Peyer's patch (tissue), 4 donors: ENCODE measurements at places on chromosomes 4 and X.

- DNase-seq, result no peak
Measured at GRCh38 chr4:153731239-153731638, 28.6 kb downstream of the RNF175 start.

DNA sequence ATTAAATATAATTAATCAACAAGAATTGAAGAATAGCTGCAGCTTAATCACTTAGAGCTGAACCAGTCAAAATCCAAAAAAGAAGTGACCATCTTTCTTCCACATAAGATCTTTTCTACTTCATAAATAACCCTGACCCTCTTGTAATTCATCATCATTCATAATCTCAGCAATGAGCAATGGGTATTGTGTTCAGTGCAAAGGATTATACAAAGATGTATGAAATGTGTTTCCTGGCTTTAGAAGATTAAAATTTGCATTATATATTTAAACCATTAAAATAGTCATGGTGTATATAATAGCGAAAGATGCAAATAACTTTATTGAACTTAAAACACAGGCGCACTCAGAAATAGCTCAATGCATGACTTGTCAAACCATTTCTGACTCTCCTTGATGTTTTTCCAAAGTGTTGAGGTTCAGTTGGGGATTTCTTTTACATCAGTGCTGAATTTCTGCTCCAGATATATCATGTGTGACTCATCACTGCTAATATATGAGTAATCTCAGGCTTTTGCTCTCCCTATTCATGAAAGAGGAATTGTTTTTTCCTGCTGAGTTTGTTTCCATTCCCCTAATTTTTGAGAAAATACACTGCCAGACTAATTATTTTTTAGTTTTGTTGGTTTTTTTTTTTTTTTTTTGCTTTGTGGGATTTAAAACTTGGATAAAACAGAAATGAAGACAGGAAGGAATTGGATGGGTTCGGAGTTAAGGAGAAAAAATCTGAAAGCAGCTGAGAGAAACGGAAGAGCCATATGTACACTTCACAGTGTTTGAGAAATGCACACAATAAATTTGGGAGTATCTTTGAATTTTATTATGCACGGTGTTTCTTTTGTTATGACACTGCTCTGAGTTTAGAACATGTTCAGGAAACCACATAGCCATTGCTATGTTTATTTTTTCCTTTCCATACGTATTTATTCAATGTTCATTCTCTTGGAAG is 290.1 kb upstream of the PCDH7 start:
- no peak for DNase-seq

DNA sequence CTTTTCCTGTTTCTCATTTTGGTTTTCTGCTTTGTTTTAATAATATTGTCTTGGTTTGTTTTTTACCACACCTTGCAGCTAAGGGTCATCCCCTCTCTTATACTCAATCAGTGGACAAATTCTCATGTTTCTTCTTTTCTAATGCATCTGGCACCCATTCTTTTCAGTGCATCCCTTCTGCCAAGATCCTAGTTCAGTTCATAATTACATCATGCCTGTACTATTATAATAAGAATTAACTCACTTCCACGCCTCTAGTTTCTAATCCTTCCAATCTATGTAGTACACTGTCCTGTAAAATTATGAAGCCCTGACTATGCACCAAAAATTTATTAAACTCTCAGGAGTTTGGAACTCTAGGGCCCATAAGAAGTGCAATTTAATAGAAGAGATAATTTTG is 126.1 kb downstream of the FAT4 start:
- DNase-seq, result no peak

- DNase-seq, result no peak
Measured at GRCh38 chr4:90824266-90825150, 697.3 kb downstream of the CCSER1 start.

GRCh38 chr4:150769248-150769647 is 187.3 kb downstream of the MAB21L2 start:
- DNase-seq, result peak; percentile 67

DNA sequence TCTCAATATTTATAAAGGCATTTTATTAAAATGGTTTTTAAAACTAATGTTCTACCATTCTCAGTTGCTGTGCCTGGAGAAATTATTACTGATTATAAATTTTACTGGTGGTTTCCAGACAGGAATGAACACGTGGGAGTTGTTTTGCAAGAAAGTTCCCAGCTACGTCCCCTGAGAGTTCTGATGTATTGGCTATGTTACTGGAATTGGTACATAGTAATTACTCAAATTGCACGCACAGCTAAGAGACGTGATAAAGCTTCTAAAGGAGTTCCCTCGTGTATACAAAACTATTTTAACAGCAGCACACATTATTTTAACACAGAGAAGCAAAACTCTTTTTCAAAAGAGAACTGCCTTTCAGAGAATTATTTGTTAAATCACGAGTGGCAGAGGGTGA is 292.2 kb downstream of the NLGN4X start:
- no peak for DNase-seq

GRCh38 chr4:174537634-174538033 is 15.3 kb upstream of the HPGD start:
- DNase-seq, result no peak

DNA sequence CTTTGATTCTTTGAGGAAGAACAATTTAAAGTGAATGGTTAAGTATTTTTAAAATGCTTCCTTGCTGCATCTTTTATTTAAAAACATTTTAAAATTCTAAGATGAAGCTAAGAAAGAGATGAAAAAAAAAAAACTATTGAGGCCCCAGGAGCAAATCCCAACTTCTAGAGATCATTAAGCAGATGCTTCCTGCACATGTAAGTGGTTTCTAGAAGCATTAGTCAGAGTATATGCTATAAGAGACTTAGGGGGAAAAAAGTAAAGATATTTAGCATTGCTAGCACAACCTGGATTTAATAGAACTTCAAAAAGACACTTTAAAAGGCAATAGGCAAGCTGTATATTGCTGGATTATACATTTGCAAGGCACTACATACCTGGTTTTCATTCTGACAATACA is 64.7 kb downstream of the ZNF827 start:
- no peak for DNase-seq

GRCh38 chr4:88891636-88892035 is 165.3 kb downstream of the FAM13A start:
- no peak for DNase-seq

DNA sequence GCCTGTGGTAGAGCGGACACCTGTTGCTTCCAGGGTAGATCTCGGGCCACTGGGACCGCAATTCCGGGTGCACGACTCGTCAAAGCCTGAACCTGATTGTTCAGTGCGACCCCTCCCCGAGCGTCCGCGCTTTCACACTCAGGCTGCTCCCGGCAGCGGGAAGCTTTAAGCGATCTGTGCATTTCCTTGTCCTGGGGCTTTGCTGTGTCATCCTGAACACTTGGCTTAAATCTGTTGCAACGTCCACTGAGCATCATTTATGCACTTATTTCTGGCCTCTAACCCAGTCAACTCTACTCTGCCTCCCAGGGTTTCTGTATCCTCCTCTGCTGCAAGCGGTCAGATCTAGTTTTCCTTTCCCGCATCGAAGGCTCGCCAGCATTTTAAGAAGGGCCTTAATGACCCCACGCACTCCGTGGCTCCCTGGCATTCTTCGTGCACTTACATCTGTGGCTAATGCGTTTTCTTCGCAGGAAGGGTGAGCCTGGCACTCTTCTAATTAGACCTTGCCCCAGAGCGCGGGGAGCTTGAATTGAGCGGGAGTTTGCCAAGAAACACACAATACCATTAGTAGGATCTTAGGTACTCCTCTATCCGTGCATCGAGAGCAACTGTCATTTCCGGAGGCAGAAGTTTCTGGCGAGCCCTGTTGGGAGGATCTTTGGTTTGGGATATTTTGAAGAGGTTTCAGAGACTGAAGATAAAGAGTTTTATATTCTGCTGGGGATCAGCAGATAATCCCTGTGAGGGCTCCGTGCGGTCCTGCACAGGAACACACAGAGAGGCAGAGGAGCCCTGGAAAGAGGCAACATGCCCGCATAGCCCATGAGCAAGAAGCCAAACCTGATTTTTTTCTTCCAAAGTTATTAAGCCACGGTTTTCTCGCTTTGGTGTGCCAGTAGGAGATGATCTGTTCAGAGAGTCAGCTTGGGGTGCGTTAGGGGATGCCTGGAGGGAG is 654 bp upstream of the DDIT4L start:
- no peak for DNase-seq

GRCh38 chrX:307261-308111 is 11.1 kb downstream of the GTPBP6 start:
- DNase-seq, result no peak

GRCh38 chr4:168999809-169000208 is 10.2 kb downstream of the CBR4 start:
- no peak for DNase-seq
